ENCODE measurements at places on chromosomes 1 and 21.

- no peak for DNase-seq
Observed at GRCh38 chr1:211338224-211338620, 11.6 kb downstream of the TRAF5 start.

- DNase-seq = no peak
Observed at GRCh38 chr1:22376976-22377375, 74.7 kb upstream of the ZBTB40 start.

DNA sequence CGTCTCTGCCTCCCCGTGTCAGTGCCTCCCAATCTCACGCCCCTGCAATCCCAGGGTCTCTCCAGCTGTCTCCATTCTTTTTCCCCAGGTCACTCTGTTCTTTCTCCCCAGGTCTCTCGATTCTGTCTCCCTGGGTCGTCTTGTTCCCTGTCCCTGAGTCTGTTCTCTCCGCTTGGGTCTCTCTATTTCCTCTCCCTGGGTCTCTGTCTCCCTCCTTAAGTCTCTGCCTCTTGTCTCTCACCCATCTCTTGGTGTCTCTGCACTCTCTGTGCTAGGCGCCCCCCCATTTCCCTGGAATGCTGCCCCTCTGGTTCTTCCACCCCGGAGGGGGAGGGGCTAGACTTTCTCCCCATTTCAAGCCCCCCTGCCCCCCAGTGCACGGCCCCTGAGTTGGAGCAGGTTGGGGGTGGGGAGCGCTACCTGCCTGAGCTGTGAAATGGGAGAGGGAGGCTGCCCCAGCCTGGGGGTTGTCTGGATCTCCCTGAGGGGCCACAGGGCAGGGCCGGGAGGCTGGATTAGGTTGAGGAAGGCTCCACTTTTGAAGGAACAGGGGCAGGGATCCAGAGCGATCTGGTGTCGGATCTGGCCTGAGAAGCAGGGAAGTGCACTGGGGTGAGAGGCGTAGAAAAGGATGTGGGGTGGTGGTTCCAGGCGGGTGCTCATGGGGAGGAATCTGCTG is 1.4 kb downstream of the PTPRF start:
- no peak for DNase-seq

DNA sequence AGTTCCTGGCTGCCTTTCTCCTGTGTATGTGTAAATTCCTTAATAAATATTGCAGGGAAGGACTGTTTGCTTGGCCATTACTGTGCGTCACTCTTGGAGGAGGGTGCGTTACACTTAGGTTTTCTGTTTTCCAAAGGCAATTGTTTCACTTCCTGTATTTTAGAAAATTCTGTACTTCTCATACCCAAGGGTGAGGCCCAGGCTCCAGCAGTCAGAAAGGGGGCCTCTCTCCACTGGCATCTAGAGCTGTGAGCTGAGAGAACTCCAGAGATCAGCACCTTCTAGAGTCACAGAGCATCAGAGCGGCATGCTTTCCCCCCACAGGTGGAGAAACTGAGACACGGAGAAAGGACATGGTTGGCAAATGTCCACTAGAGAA is 27.0 kb upstream of the ZFP69B start:
- no peak for DNase-seq

DNA sequence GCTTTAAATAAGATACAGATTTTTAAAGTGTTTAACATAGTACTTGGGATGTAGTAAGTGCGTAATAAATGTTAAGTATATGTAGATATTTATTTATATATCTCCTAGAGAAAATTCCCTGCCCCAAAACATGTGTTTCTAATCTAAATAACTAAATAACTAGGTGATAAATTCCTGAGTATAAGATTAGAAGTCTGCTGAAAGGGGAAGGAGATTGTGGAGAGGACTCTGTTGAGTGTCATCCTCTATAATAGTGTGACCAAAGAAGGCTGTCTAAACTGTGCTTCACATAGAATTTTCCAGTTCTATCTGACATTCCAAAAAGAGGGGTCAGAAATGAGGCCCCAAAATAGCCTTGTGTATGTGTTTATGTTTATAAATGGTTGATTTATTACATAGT is 590.5 kb upstream of the ADAMTS5 start:
- no peak for DNase-seq

GRCh38 chr1:228385232-228385631 is 21.4 kb downstream of the TRIM11 start:
- no peak for DNase-seq

GRCh38 chr1:153771841-153772593 is 3.2 kb upstream of the SLC27A3 start:
- DNase-seq = no peak

GRCh38 chr1:210143465-210144062 is 89.0 kb upstream of the SERTAD4 start:
- no peak for DNase-seq

DNA sequence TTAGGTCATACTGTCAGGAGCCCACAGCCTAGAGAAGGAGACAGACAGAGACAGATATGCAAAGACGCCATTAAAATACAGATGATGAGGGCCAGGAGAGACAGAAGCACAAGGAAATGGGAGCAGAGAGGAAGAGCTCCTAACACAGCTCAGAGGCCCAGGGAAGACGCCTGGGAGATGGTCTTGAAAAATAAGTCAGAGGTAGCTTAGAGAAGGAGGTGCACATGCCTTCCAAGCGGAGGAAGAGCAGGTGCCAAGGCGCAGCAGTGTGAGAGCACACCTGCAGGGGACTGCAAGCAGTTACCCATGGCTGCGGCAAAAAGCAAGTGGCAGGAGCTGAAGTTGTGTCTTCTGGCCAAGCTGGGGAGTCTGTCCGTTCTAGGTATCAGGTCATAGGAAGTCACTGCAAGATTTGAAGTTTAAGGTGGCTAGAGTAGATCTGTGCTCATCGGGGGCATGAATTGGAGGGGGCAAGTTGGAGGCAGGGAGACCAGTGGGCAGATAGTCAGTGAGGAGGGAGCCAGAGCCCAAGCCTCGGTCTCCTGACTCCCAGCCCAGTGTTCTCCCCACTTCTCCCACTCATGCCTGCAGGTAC is 1.3 kb upstream of the TRABD2B start:
- DNase-seq = no peak

All from skeletal muscle cell (primary cell).